ENCODE measurements at places on chromosomes 5 and 9.
A peak's percentile ranks its signal among the peaks of the same experiment; 100 is the strongest.

DNA sequence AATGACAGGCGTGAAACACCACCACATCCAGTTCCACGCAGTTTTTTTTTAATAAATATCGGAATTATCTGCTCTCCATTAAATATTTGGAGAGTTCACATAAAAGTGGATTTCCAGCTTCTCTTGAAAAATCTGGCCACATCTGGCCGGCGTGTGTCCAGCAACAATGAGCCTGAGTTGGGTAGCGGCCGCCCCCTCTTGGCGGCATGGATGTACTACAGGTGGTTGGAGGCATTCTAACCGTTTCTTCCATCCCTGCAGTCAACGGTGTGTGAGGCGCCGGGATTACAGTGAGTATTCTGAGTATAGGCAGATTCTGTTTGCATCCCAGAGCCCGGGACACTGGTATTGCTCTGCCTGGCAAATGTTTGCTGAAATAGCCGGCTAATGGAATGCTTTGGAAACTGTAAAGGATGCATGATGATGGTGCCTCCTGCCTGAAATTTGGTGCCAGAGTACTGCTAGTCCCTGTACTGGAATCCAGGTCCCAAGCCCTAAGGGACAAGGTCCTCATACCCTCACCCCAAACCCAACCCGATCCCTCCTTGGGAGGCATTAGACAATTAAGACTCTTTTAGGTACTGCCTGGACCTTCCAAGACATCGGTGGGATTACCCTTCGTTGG, 13.6 kb upstream of the GM2A start:
- peak; percentile 43 for DNase-seq

GRCh38 chr9:124188331-124189110, 69.2 kb upstream of the NEK6 start:
- DNase-seq = no peak

GRCh38 chr9:113581865-113582697, 118.6 kb downstream of the RGS3 start:
- DNase-seq = peak; percentile 75

DNA sequence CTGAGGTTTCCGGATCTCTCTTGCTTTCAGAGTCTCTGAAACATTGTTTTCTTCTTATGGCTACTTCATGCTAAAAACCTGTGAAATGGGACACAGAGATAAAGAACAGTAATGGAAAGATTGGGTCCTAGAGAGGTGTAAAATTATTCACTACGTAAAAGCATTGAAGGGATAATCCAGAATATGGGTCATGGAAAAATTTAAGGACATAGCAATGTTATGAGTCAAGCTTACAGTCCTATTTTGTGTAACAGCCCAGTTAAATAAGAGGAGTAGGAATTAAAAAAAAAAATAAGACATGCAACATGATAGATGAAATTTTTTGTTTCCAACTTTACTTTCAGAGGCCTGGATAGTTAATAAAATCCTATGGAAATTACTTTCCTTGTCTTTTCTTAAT, 61.9 kb upstream of the ELL2 start:
- DNase-seq = no peak

DNA sequence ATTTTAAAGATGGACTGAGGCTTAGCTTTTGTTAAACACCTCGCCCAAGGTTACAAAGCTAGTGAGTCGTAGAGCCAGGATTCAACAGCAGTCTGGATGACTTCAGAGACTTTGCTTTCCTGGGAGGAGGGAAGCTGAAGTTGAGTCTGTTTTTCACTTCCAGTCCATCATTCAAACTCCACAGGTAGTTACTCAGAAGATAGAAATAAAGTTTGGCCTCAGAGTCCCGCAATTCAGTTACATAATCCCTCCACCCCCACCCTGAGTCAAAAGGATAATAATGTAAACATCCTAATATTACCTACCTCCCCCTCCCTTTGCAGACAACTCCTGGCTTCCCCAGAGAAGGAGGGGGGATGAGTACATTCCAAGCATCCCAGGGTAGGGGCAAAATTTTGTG, 8.1 kb downstream of the HBEGF start:
- no peak for DNase-seq

GRCh38 chr5:172505845-172506244, 51.5 kb upstream of the SH3PXD2B start:
- no peak for DNase-seq

DNA sequence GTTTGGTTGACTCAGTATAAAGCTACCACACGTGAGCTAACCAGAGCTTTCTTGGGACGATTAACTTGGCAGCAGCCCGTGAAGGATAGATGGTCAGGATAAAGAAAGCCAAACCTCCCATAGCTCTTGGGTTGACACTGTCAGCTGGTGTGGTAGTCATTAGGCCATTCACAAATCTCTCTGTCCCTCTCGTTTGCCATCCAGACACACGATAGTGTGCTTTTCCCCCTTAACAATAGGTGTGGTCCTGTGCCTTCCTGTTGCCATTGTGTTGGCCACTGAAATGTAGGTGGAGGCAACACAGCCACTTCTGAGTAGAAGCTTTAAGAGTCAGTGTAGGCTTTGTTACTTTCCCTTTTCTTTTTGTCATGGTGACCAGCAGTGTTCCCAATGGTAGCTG, 11.7 kb downstream of the OR13J1 start:
- no peak for DNase-seq

- DNase-seq = no peak
Observed at GRCh38 chr5:24646915-24647314, 2.1 kb upstream of the CDH10 start.

GRCh38 chr5:167582886-167583285, 708.6 kb upstream of the WWC1 start:
- DNase-seq = no peak

DNA sequence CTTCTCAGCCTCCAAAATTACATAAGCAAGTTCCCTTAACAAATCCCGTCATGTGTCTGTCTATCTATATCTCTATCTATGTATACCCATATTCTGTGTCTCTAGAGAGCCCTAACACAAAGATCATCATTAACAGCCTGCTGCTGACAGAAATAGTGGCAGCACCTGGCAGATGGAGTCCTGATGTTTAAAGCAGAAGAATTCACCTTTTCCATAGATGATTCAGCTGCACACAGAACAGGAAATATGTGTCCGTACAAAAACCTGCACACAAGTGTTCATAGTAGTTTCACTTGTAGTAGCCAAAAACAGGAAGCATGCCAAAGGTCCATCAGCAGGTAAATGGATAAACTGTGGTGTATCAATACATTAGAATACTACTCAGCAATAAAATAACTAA, 45.0 kb upstream of the ACO1 start:
- no peak for DNase-seq

DNA sequence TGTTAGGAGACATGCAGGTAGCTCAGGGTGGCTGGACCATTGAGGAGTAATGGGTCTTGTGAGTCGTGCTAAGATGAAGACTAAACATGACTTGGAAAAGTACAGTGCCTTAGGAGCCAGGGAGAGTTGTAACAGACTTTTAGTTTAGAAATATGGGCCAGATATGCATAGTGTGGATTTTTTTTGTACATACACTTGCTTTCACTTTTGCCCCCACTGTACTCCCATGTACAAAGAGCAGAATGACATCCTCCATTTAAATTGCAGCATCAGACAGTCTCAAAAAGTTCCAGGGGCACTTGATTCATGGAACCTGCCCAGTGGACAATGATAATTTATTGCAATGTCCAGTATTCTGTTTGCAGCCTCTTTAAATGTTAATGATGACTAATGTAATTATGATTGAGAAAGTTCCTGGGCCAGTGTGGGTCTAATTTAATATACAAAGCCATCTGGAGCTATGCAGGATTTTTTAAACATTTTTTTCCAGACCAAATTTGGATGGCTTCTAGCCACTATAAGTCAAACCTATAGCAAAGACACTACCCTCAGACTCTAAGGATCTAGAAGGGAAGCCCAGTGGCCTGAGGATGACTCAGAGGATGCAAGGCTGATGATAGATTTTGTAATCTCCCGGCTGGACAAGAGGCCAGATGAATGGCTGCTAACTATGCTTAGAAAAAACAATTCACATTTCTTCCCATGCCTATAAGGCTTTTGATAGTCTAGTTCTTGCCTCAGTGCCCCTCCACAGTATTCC, 80.1 kb downstream of the TRPC7 start:
- DNase-seq = no peak

DNA sequence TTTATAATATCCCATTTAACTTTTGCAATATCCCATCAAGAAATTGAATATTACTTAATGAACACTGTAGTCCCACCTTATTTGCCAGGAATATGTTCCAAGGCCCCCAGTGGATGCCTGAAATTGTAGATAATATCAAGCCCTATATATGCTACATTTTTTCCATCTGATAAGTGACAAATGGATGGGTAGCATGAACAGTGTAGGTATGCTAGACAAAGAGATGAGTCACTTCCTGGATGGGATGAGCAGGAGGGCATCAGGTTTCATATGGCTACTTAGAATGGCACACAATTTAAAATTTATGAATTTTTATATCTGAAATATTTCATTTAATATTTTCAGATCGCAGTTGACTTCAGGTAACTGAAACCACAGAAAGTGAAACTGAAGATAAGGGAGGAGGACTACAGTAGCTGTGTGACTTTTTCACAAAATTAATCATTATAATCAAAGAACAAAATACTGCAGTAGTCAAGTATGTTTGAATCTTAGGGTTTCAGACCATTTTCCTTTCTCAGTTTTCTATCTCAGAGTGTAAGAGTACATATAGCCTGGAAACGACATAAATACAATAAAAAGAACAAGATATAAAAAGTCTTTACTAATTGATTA, 636.4 kb upstream of the ARRDC3 start:
- DNase-seq = no peak

GRCh38 chr9:116377179-116377798, 223.7 kb downstream of the PAPPA start:
- no peak for DNase-seq

GRCh38 chr9:121613009-121613752, 38.3 kb upstream of the DAB2IP start:
- no peak for DNase-seq

DNA sequence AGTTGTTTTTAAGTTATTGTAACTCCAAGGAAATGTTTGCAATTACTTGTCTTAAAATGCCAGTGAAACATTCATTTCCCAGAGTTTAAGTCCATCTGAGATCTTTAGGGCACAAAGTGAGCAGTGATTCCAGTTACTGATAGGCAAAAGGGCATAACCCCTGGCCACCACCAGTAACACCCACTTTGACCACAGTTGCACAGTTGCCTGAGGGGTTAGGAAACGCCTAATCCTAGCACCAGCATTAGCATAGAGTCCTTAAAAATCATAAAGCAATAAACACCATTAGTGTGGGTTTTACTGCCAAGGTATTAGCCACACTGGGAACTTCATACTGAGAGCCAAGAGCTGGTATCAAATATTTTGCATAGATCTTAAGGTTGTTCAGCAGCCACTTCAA, 143.9 kb downstream of the SNCAIP start:
- no peak for DNase-seq

DNA sequence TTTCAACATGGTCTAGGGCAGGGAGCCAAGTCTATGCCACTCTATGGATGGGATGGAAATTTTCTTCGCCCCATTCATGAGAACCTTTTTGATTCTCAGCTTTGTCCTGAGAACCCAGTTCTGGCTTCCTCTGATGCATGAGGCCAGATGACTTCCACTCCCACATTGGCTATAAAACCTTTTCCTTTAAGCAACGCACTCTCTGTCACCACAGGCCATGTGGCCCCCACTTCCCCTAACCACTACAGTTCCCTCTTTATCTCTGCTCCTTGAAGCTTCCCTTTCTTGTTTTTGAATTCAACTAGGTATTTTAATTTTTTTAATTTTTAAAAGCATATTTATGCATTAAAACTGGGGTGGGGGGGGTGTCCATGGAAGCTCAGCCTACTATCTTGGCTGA, 401.3 kb downstream of the ENC1 start:
- DNase-seq = no peak

GRCh38 chr5:15571081-15571480, 71.1 kb downstream of the FBXL7 start:
- no peak for DNase-seq

- DNase-seq = no peak
Observed at GRCh38 chr5:116864157-116864837, 289.7 kb upstream of the SEMA6A start.

- no peak for DNase-seq
Observed at GRCh38 chr5:84425365-84425881, 40.7 kb upstream of the EDIL3 start.

- DNase-seq = no peak
Observed at GRCh38 chr9:135066291-135066690, 21.2 kb upstream of the OLFM1 start.

- no peak for DNase-seq
Observed at GRCh38 chr9:106104887-106105286, 410.5 kb downstream of the TMEM38B start.

DNA sequence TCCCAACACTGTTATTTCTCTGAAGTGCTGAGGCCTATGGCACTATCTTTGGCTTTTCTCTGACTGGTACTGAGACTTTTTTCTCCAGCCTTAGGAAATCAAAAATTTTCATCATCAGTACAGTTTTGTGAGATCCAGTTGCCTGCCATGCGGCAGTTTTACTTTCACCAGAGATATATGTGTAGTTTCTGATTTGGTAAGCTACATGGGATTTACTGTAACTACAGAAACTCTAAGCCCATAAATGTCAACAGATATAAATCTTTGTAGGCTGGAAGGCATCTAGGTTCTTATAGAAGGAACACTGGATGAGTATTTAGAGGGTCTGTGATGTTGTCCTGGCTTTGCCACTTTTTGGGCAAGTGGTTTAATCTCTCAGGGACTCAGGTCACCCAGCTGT, 69.0 kb downstream of the DOCK2 start:
- DNase-seq = no peak

GRCh38 chr9:130297371-130297770, 31.8 kb downstream of the HMCN2 start:
- no peak for DNase-seq

DNA sequence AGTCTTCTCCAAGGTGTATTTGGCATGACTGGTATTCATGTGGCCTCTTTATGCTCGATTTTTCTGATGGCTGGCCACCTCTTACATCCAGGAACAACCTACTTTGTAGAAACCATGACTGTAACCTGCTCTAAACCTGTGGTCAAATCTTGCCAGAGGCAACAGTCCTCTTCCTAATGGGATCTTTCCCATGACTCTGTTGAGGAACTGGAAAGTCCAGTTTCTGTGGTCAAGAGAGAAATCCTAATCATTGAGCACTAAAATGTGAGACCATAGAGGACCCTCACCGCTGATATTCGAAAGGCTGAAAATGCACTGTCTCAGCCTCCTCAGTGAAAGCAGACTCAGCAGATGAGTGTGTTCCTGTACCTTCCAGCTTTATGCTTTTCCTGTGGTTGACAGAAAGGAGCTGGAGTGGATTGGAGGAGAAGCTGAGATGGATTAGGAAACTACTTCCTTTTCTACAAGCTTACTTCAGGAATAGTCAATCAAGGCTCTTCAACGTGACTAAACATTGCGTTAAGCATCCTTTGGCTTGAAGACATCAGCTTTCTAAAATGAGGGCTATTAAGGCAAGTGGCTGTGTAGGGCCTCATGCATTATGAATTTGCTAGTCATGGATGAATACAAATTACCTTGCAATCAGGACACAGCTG, 69.7 kb upstream of the DAPK1 start:
- no peak for DNase-seq

Measured in CD8-positive, alpha-beta memory T cell (primary cell).